ENCODE measurements at places on chromosomes 5 and 9. TPM values are rescaled to one million over a fixed set of nuclear protein-coding genes. Genes with fewer than 3 reads are reported as not detected.

Gene NMUR2
- total RNA-seq = 0.14 TPM

DNA sequence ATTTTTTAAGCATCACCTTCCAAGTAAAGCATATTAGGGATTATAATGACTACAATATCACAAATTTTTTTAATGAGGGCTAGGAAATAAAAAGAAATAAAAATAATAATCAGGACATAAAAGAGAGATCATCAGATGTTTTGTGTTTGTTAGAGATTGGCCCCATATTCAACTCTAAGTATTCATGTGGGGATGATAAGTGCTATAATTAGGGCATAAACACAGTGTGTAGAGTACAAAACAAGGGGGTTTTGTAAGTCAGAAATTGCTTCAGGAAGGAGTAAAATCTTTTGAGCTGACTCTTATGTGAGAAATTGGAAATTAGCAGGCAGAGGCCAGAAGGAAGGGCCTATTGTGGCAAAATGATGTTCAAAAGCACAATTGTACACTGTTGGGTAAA, 127.3 kb downstream of the STARD4 start:
- no peak for DNase-seq

Gene PRR16
- total RNA-seq = 12.7 TPM

- DNase-seq = no peak
Measured at GRCh38 chr5:154370119-154370518, 75.7 kb upstream of the SAP30L start.

- no peak for DNase-seq
Measured at GRCh38 chr5:179868541-179868940, 9.9 kb upstream of the MRNIP start.

DNA sequence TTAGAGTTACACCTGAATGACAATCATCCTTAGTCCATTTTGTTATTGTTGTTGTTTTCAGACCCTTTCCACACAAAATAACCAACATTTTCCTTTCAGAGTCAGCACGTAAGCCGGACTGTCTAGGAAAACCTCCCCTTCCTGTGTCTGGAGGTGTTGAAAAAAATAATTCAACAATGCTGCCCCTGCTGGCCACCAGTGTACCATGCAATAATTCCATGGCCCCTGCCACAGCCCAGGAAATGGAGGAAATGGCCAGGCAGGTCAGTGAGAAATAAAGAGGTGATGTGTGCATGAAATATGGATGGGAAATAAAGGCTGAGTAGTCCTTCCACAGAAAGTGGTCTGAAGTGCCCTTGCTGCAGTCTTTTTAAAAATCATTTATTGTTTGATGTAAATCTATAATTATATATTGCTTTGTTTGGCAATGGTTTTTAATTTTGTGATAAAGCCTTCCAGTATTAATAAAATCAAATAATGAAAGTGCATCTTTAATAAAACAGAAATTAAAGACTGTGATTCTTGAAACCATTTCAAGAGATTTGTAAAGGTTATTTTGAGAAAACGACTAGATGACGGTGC, 152.8 kb upstream of the PAPPA start:
- DNase-seq = no peak

DNA sequence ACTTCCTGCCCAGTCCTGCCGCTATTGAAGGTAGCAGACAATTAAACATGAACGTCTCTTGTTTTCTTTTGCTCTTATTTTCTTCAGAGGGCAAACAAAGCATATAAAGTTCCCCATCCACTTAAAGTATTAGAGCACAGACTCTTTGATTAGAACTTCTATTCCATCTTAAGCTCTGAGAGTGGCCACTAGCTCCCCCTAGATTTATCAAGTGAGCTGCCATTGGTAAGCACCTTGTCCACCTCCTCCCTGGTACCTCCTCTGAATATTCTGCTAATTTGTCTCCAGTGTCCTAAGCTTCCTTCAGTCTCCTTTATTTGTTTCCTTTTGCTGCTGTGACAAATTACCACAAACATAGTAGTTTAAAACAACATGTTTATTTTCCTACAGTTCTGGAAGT, 264.3 kb upstream of the KCNN2 start:
- DNase-seq = no peak

DNA sequence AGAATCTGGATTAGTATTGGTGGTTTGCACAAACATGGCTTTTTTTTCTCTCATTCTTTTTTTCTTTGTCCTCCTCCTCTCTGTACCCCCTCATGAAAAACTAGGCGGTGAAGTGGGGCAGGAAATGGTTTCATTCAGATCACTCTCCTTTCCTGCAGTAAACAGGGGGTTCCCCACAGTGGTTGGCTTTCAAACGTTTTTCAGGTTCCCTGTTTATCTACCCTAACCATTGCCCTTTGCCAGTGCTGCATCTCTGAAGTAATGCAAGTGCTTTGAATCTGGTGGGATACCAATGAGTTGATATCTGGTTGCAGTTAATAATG, 29.8 kb downstream of the NR4A3 start:
- no peak for DNase-seq

DNA sequence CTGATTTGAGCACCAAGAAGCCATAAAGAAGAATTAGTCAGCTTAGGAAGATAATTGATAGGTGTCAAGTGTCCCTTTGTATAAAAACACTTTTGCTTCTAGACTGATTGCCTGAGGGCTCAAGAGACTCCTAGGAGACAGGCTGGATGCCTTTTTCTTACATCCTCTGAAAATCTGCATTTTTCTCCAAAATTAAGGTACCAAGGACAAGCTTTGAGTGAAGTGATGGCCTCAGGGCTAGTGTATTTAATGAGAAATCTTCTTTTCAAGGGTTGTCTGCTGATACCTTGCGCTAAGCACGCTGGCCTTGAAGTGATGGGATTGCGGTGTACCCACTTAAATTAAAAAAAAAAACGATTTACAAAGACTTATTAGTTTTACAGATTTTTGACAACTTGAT, 304.0 kb downstream of the TLR4 start:
- DNase-seq = no peak

GRCh38 chr5:148986636-148987035, 76.2 kb downstream of the SH3TC2 start:
- DNase-seq = no peak

Gene SLC34A1
- total RNA-seq = not detected

GRCh38 chr9:135969064-135969683, 8.0 kb upstream of the UBAC1 start:
- DNase-seq = no peak

DNA sequence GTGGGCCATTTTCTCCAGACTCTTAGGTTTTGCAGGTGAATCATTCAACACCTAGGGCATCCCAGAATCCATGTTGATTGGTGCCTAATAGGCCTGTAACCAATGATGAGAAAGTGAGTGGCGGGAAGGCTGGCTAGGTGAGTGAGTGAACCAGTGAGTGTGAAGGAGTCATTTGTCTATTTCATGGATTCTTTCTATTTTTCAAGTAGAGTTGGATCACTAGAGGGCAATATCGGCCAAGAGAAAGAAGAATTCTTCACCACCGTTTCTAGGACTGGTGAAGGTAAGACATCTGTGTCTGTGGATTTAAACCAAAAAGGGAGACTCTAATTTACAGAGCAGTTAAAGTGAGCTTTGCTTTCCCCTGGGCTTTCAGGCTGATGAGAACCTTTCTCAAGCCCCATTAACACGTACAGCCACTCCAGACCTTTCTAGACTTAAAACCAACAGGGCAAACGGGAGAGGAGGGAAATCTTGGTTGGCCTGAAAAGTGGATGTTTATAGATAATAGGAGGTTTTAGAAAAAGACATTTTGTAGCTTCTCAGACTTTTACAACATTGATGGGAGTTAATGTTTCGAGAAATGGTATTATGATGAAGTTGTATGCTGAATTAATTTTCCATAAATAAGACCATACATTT, 114.3 kb upstream of the IL12B start:
- DNase-seq = no peak

DNA sequence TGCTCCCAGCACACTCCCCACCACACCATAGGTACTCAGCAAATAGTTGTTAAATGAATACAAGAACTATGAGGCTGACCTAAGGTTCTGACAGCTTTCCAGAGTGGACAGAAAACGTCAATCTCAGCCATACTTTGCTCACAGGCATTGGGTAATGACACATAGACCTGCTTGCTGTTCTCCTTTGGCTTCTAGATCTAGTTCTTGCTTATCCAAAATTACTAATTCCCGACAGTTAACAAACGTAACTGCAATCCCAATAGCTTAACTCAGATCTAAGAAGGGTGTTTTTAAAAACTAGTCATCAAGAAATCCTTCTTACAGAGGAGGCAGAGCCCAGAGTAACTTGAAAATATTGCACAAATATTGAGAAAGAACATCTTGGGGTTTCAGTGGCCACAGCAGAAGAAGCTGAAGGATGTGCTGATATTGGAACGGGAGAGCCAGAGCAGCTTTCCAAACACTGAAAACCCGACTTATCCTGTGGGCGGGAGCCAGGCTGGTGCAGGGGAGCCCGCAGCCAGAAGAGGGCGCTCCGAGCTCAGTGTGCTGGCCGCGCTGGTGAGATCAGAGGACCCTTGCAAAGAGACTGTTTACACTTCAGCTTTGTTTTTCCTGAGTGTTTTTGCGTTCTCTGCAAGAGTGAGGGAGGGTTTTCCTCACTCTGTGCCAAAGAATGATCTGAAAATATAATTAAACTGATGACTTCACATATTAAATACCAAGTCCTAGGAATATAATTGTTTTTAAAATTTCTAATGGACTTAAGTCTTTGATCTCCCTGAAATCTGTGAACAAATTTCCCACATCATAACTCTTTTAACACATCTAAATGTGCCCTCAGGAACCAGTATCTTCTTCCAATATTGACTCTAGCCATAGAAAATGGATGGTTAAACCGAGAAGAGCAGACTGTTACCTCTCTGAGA, 30.3 kb downstream of the FGF1 start:
- DNase-seq = peak; percentile 93

Gene CNTNAP3B
- total RNA-seq = 6.8 TPM

GRCh38 chr5:150404941-150405816, 7.5 kb downstream of the CD74 start:
- DNase-seq = no peak

Gene DPYSL3
- 22.1 TPM for total RNA-seq

- no peak for DNase-seq
Measured at GRCh38 chr9:107288701-107289100, 5.6 kb downstream of the RAD23B start.

Gene GTF2H2
- 12.4 TPM for total RNA-seq

DNA sequence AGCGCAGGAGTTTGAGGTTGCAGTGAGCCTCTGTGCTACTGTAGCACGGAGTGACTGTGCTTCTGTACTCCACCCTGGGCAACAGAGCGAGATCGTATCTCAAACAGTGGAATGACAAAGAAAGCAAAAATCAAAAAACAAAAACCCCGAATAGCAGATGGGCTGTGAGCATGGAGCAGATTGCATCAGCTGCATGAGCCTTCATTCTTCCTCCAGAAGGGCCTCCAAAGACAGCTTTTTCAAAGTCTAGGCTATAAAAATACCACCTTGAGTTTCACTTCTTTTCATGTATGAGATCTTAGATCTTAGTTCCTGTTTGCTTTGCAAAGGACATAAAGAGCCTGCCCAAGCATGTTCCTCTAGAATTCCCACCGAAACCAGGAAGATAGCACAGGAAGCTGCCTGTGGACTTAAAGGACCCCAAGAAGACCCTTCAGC, 15.0 kb upstream of the HSPB3 start:
- DNase-seq = no peak

DNA sequence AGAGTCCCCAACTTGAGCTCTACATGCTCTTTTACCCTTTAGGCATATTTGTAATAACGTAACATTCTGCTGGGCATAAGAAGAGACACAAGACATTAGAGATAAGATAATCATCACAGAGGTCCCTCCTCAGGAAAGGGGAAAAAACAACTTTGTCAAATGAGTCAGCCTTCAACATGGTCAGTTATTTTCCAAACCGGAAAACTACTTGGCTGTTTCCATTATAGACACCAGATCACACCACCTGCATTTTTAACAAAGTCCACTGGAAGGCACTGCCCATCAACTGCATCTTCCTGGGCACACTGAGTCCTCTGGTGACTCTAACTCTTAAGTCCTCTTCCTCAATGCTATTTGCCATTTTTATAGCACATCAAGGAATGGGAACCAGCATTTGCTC, 221.8 kb downstream of the FAM114A2 start:
- no peak for DNase-seq

DNA sequence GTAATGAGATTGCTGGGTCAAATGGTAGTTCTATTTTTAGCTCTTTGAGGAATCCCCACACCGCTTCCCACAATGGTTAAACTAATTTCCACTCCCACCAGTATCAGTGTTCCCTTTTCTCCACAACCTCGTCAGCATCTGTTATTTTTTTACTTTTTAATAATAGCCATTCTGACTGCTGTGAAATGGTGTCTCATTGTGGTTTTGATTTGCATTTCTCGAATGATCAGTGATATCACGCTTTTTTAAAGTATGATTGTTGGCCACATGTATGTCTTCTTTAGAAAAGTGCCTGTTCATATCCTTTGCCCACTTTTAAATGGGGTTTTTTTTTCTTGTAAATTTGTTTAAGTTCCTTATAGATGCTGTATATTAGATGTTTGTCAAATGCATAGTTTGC, 73.5 kb downstream of the MTAP start:
- DNase-seq = no peak

Gene ARHGEF28
- total RNA-seq = 1.9 TPM

DNA sequence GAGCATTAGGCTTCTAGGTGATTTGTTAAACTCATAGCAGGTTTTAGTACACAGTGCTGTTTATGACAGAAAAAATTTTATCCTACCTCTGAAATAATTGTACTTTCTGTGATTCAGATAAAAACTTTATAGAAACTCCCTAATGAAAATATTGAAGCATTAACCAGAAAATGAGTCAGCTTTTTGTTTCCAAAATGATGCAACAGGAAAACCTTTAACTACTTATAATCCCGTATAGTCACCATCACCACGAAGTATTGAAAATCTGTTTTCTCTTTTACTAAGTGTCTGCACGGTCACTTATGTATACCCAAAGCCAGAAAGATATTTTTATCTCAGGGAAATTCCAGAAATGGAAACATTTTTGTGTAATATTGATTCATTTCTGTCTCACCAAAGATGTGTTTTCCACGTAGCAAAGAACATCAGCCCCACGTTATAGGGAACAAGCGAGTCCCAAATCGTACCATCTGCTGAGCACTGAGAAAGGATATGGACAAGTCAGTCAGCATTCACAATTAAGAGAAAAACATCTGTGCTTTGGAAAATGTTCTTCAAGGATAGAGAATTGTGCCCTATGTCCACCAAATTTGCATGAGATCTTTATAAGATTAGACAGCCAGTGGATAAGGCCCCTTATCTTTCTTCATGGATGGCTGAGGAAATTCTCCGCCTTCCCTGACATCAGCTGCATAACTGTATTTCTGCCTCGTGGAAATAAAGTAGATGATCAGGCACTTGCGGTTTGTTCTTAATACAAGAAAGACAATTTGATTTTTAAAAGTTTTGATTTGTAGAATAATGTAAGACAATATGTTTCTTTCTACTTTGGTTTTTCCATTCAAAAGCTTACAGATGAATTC, 41.9 kb downstream of the TNFAIP8 start:
- no peak for DNase-seq

Gene TSSK1B
- not detected for total RNA-seq

Gene SEMA6A
- 7.8 TPM for total RNA-seq

DNA sequence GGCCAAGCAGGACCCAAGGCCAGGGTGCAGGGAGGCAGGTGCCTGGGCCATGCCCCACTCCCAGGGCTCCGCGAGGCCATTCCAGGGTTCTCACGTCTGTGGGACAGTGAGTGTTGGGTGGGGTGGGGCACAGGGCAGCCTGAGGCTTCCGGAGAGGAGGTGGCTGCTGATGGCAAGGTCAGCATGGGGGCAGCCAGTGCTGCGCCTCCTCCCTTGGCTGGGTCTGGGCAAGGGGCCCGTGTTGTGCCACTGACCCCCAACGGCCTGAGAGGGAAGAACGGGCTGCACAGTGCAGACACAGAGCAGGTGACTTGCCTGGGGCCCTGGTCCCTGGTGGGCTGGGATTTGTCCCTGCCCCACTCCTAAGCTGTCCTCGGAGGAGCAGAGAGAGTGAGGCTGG, 82.1 kb downstream of the RXRA start:
- no peak for DNase-seq
